Stimulated activated CD4-positive, alpha-beta T cell treated with anti-CD3 and anti-CD28 coated beads, Interleukin-2, amount 100 ng/mL, for 4 hours (primary cell): ENCODE measurements at places on chromosomes 5 and 9.

- DNase-seq = no peak
These were observed 1.9 kb downstream of the NOTCH1 start for GRCh38 chr9:136543830-136544547.

GRCh38 chr5:122547669-122548068 lies 227.2 kb upstream of the SNX2 start:
- no peak for DNase-seq

DNA sequence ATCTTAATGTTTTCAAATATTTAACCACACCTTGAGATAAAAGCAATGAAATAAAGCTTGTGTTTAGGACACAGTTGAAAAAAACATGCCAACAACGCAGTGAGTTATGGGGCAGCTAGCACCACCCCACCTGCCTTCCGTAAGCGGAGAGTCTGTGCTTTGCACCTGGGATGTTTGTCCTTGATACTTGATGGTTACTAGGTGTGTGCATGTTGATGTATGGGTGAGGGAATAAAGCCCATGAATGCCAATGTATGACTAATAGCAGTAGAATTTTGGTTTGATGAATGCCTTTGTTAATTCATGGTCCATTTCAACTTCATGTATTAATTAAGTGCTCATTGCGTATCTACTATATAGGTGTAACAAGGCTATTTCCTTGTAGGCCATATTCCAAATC lies 74.0 kb downstream of the PCSK5 start:
- no peak for DNase-seq

DNA sequence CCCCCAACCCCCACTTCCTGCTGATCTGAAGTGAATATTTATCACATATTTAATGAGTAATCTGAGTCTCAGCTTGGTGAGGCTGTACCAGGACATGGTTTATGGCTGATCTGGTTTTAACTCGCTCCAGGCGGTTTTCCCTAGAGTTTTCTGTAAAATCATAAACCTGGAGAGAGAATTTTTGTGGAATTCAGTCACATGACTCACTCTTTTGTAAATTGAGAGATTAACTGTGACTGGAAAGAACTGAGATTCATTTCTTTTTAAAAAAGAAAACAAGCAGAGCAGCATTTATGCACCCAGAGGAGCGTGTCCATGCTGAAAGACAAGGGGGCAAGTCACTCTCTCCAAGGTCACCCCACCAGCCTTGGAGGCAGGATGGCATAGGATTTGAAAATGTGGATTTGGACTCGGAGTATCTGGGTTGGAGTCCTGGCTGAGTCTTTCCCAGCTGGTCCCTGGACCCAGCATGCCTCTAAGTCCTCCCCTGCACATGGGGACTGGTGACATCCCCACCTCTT lies 81.8 kb downstream of the ZNF618 start:
- no peak for DNase-seq

- DNase-seq = no peak
These were observed 743.9 kb downstream of the NR2F1-AS1 start for GRCh38 chr5:92836855-92837755.

- DNase-seq = no peak
These were observed 43.3 kb upstream of the IRX4 start for GRCh38 chr5:1926071-1926440.

DNA sequence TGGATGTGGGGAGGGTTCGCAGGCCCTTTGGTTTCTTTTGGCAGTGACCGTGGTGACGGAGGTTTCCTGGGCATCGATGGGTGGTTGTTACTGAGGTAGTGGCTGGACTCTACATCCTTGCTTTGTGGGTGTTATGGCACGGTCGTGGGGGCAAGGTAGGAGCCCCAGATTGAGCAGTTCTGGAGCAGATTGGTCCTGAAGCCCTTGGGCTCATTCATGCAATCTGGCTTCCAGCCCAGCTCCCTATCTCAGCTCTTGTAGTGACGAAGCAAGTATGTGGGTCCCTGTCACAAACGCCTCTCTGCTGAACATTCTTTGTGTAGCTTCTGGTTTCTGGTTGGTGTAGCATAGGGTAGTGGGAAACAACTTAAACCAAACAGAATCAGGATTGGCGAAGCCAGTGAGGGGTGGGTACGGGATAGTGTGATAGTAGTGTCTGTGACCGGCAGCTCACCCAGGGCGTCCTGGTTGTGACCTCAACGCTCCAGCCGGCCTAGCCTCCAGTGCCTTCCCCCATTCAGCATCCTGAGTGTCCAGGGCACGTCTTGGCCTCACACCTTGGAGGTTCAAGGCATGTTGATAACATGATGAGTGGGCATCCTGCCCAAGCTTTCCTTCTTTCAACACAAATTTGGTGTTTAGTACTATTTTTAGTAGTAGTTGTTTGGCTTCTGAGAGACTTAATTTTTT lies 2.9 kb downstream of the NDUFS6 start:
- DNase-seq = no peak

DNA sequence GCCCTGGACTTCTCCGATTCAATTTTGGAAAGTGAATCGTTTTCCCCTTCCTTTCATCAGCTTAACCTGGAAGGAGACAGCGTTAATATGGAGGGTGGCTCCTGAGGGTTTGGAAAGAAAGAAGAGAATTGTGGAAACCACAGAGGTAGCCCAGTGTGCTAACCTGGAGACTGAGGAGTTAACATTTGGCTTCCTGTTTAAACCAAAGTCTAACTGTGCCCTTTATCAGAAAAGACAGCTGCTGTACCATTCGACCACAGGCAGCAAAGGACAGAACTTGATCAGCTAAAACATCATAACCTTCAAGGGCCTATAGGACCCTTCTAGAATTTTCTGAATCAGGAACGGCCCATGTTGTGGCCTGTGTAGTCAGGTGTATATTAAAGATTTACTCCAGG lies 735 bp downstream of the IDNK start:
- DNase-seq = no peak

DNA sequence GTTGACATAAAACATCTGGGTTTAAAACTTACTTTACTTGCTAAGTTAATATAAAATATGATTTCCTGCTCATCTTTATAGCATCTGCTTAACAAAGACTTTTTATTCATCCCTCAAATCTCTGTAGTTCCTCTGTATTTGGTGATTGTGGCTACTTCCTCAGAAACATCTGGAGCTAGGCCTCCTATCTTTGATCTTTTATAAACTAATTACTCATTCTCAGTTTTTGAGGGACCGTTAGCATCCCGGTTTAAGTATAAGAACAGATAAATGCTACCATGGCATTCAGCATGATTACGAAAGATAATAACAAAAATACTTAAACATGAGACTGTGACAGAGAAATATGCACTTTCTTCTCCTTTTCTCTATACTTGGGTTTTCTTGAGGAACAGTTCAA lies 85.3 kb downstream of the SLC38A9 start:
- DNase-seq = no peak

GRCh38 chr5:88685591-88686541 lies 197.1 kb downstream of the MEF2C start:
- no peak for DNase-seq

DNA sequence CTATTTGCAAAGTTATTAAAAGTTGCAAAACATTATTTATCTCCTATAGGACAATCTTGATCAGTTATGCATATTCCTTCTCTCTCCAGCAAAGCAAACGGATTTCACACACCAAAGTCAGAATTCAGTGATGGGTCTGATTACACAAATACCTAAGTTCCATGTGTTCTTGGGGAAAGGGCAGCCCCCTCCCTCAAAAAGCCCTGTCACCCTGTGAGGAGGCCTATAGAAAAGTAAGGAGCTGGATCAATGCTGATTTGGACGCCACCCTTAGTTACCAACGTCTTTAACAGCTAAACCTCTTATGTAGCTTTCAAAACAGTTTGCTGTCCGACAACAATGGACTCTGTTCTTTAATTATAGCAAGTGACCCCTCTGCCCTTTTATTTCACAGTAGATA lies 6.4 kb downstream of the ZNF608 start:
- no peak for DNase-seq

- DNase-seq = no peak
These were observed 12.8 kb downstream of the PCDH1 start for GRCh38 chr5:141865406-141865805.

- no peak for DNase-seq
These were observed 425 bp upstream of the EGFL7 start for GRCh38 chr9:136662326-136662655.

GRCh38 chr9:10015755-10016154 lies 597.0 kb downstream of the PTPRD start:
- no peak for DNase-seq

DNA sequence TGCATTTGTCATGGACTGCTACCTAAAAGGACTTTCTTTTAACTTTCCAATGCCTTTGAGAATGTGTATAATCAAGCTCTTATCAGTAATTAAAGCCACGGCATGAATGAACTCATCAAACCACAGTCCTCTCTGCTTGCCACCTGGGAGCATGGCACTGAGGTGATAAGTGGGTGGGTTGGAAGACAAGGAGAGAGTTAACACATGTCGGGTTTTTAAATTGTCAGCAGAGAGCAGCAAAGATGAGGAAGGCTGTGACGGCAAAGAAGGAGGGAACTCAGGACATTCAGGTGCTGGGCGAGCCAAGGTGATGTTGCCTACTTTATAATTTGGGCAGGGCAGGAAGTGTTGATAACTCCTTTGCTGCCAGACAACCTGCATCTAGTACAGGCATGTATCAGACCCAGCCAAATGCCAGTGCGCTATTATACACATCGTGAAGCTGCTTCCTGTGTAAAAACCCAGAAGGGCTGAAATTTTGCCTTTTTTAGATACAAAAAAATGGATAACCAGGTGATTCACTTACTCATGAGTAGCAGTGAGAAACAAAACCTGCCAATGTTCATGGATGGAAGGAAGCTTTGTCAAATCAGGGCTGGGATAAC lies 269.1 kb downstream of the KIF4B start:
- no peak for DNase-seq

- no peak for DNase-seq
These were observed 33.4 kb downstream of the ACER2 start for GRCh38 chr9:19442240-19442639.

GRCh38 chr9:109315480-109316206 lies 5.2 kb downstream of the EPB41L4B start:
- no peak for DNase-seq

DNA sequence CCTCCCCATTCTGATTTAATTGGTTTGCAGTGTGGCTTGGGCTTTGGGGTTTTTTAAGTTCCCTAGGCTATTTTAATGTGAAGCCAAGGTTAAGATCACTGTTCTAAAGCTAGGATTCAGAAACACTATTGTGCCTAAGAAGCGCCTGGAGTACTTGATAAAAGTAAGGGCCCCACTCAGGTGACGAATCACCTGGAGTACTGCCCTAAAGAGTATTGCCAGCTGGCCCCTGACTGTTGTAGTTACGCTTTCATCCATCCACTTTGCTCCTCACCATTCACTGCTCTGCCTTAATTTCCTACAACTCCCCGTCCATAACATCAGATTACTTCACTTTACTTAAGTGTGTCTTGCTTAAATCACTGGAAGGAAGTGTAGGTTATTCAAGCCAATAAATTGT lies 119.3 kb downstream of the CD180 start:
- no peak for DNase-seq

DNA sequence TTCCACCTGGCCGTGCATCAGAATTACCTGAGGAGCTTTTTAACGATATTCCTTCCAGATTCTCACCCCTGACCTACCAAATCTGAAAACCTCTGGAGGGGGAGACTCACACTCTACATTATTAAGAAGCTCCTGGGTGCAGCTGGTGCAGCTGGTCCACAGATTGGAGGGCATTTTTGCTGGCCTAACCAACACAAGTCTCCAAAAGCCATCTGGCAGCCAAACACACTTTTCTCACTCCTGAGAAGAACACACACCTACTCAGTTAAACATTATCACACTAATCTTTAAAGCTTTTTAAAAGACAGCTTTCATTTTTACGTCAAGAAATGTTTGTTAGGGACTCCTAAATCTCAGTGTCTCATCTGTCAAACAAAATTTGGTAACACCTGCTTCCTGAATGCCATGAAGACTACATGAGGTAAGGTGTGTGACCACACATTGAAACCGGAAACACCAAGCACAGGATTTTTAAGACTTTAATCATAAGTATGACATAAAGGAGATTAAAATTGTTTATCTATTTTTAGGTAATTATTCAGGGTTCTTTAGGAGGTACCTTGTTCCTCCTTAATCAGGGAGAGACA lies 14.2 kb upstream of the PTPN3 start:
- DNase-seq = no peak

GRCh38 chr5:52255308-52255707 lies 532.4 kb upstream of the ITGA1 start:
- no peak for DNase-seq

DNA sequence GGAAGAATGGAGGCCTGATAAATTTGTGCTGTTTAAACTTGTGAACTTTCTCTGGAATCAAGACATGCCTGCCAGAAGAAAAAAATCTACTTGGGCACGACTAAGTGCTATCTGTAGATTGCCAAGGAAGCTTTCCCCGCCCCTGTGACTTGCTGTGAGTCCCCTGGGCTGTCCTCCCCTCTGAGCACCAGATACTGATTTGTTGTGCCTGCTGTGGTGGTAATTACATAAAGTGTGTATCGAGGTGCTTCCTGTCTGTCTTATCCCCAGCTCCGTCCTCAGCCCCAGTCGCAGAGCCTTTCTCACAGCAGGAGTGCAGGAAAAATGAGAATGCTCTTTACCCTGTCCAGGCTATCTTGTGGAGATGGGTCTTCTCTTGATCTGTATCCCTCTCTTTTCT lies 53.9 kb downstream of the TRIO start:
- DNase-seq = no peak

DNA sequence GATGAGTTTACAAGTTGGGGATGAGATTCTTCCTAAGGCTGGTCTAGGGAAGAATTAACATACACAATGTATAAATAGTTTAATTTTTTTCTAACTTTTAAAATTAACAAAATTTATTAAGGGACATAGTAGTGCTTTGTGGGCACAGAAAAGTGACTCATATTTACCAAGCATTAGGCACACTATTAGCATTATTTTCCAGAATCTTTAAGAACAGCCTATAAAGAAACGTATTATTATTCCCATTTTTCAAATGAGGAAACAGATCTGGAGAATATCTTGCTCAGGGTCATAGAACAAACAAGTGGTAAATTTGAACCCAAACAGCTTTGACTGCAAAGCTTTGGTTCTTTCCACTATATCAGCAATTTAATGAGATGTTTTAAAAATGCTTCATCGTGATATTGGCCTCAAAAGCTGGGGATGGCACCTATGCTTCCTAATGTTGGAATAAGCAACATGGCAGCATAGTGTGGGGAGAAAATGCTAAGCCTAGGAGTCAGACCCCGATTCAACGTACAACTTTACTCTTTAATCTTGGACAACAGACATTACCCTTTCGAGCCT lies 55.9 kb downstream of the ABCA1 start:
- DNase-seq = no peak
